Spinal cord (tissue), 10 donors: ENCODE measurements at places on chromosomes 1 and 21. TPM values are rescaled to one million over a fixed set of nuclear protein-coding genes. Genes with fewer than 3 reads are reported as not detected.
A peak's percentile ranks its signal among the peaks of the same experiment; 100 is the strongest.

DNA sequence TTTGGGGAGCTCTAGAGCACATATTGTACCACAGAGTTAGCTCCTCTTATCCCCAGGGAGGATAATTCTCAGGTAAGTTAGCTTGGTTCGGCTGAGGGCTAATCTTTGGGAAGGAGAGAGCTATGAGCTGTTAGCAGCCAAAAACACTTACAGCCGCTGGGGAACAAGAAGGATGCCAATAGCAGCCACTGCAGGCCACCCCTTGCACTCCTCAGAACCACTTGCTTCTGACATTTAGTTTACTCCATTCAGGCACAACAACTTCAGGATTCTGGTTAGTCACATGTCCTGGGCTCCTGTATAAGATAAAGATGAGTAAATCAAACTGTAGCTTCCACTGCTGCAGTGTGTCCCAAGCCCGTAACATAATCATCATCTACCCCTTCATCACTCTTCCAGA, 212.6 kb upstream of the ADGRL2 start:
- no peaks in the 10 kb centered on the region for H3K4me1 ChIP-seq
- H3K36me3 ChIP-seq = no peaks in the 10 kb centered on the region
- H3K27me3 ChIP-seq = no peaks in the 10 kb centered on the region

DNA sequence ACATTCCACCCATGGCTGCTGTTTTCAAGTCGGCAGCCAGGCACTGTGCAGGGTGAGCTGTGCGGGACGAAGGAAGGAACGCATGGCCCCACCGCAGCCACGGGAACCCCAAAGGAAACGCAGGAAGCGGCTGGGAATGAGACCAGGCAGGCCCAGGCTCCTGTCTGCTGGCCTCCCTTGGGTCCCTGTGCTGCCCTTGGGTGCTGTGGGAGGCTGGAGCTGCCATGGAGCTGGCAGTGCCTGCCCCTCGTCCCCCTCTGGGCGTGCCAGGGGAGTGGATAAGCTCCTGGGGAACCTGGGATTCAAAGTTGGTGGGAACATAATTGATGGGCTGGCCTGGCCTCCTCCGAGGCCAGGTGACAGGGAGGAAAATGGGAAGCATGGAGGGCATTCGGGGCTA, 5.3 kb upstream of the KRTAP10-4 start:
- H3K27me3 ChIP-seq = no peaks in the 10 kb centered on the region
- no peaks in the 10 kb centered on the region for H3K4me1 ChIP-seq
- H3K27ac ChIP-seq = no peak overlapping the region
- DNase-seq = no peak
- H3K36me3 ChIP-seq = no peaks in the 10 kb centered on the region

- H3K27ac ChIP-seq = no peak overlapping the region
- H3K27me3 ChIP-seq = no peaks in the 10 kb centered on the region
- peaks cover 45% of the 10 kb centered on the region for H3K36me3 ChIP-seq
- no peak overlapping the region for H3K4me3 ChIP-seq
Observed at GRCh38 chr1:156097499-156098178, 15.4 kb upstream of the MEX3A start.

DNA sequence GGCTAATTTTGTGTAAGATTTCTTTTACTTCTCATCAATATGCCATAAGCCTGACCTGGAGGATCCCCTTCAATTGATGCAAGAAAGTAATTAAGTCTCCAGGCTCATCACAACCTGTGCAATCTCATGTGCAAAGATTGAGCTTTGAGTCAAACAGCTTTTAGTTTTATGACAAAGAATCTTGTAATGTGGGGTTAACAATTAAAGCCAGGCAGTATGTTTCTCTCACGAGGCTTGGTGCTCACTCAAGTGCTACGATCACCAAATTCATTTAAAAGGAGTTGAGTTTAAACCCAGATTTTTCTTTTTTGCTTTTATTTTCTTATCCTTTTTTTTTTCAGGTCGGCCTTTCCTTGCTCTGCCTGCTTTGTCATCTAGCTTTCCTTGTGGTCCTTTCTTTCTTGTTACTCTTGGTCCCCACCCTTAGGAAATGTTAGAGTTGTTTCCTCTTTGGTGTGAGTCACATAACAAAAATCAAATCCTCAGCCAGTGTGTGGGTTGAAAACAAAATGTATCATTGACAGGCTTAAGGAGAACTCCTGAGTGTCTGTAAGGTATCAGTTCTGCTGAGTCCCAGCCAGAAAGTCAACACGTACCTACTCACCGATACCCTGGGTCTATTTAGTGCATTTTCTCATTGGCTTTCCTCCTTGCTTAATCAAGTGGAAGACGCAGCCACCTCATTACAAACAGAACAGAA, 1037.2 kb downstream of the ADGRL2 start:
- H3K27ac ChIP-seq = no peak overlapping the region
- no peak overlapping the region for H3K4me3 ChIP-seq
- H3K4me1 ChIP-seq = no peaks in the 10 kb centered on the region
- H3K27me3 ChIP-seq = peaks cover 2% of the 10 kb centered on the region
- DNase-seq = no peak
- H3K36me3 ChIP-seq = no peaks in the 10 kb centered on the region

- H3K4me1 ChIP-seq = peaks cover 6% of the 10 kb centered on the region
- H3K27me3 ChIP-seq = no peaks in the 10 kb centered on the region
- H3K36me3 ChIP-seq = no peaks in the 10 kb centered on the region
- no peak overlapping the region for H3K4me3 ChIP-seq
- DNase-seq = no peak
- peak overlapping the region; percentile 73 for H3K27ac ChIP-seq
Observed at GRCh38 chr1:66350001-66350547, 183.9 kb upstream of the SGIP1 start.

GRCh38 chr1:177798614-177799013, 171.2 kb downstream of the SEC16B start:
- no peaks in the 10 kb centered on the region for H3K4me1 ChIP-seq
- DNase-seq = no peak
- no peak overlapping the region for H3K27ac ChIP-seq

DNA sequence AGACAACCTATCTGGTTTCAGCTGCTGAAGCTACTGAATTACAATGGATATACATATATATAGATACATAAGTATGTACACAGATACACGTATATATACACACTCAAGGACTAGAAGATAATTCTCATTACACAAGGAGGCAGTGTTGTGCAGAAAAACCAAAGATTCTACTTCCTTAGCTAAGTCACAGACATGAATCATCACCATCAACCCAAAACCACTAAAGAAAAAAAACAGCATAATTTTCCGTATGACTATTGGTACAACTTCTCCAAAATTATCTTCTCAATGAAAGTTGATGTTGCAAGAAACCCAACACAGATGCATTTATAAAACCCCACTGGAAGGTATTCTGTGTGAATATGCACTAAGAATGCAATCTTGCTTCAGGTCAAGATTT, 36.8 kb upstream of the RPF1 start:
- peak; percentile 53 for DNase-seq
- no peaks in the 10 kb centered on the region for H3K27me3 ChIP-seq
- H3K27ac ChIP-seq = no peak overlapping the region
- H3K36me3 ChIP-seq = no peaks in the 10 kb centered on the region
- H3K4me3 ChIP-seq = no peak overlapping the region

GRCh38 chr1:23288671-23289070, 55.4 kb downstream of the HNRNPR start:
- no peak overlapping the region for H3K4me3 ChIP-seq
- peaks cover 6% of the 10 kb centered on the region for H3K36me3 ChIP-seq
- no peak overlapping the region for H3K27ac ChIP-seq
- H3K27me3 ChIP-seq = no peaks in the 10 kb centered on the region
- no peaks in the 10 kb centered on the region for H3K4me1 ChIP-seq
- no peak for DNase-seq

- DNase-seq = no peak
- no peak overlapping the region for H3K4me3 ChIP-seq
- peak overlapping the region; percentile 53 for H3K27ac ChIP-seq
- peaks cover 8% of the 10 kb centered on the region for H3K4me1 ChIP-seq
- no peaks in the 10 kb centered on the region for H3K27me3 ChIP-seq
- no peaks in the 10 kb centered on the region for H3K36me3 ChIP-seq
Observed at GRCh38 chr1:116763116-116763786, 9.0 kb downstream of the CD2 start.

DNA sequence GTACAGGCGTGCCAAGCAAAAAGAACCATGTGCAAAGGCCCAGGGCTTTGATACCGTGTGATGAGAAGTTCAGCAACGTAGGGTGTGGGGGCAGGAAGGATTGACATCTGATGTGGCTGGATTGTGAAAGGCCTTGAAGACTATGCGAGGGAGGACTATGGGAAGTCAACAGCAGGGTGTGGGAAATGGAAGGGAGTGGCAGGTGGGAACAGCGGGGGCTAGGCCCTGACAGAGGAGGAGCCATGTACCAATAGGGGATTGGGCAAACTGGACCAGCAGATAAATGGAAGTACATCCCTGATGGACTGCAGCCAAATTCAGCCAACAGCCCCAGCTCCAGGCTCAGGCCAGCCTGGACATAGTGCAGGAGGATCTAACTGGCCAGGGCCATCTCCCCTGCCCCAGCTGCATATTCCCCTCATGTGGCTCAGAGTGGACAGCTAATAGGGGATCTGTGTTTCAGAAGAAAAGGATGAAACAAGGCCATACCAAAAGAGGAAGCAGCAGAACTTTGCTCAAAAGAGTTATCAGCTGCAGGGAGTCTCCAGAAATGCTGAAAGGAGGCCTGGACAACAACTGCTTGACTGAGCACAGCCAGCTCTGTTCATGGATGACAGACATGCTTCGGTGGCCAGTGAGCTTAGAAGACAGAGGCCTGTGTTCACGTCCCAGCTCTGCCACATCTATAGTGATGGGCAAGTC, 140.2 kb upstream of the SGIP1 start:
- DNase-seq = no peak
- H3K27me3 ChIP-seq = no peaks in the 10 kb centered on the region
- H3K36me3 ChIP-seq = no peaks in the 10 kb centered on the region
- no peak overlapping the region for H3K4me3 ChIP-seq
- H3K4me1 ChIP-seq = peaks cover 3% of the 10 kb centered on the region

DNA sequence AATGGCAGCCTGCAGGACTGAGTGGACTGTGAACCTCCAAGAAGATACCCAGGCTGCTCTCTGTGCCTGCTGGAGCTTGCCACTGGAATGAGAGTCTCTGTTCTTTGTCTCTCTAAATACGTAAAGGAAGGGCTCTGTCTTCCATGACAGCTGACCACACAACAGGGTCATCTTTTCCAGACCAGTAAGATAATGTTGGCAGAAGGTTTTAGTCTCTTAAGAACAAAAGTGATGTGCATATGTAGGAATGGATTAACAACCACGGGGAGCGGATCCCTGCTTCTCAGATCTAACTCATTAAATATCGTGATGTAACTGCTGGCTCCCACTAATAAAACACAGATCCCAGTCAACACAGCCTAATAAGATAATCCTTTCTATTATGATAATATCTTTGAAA, 67.5 kb downstream of the MAP10 start:
- H3K36me3 ChIP-seq = no peaks in the 10 kb centered on the region
- no peak for DNase-seq
- no peak overlapping the region for H3K4me3 ChIP-seq
- H3K27ac ChIP-seq = no peak overlapping the region

- H3K36me3 ChIP-seq = no peaks in the 10 kb centered on the region
- H3K27me3 ChIP-seq = no peaks in the 10 kb centered on the region
- no peaks in the 10 kb centered on the region for H3K4me1 ChIP-seq
Observed at GRCh38 chr1:5365751-5366150, 626.5 kb downstream of the NPHP4 start.

- H3K36me3 ChIP-seq = no peaks in the 10 kb centered on the region
- DNase-seq = no peak
- no peak overlapping the region for H3K27ac ChIP-seq
- H3K4me3 ChIP-seq = no peak overlapping the region
Observed at GRCh38 chr1:33048426-33048825, 11.7 kb upstream of the AK2 start.

DNA sequence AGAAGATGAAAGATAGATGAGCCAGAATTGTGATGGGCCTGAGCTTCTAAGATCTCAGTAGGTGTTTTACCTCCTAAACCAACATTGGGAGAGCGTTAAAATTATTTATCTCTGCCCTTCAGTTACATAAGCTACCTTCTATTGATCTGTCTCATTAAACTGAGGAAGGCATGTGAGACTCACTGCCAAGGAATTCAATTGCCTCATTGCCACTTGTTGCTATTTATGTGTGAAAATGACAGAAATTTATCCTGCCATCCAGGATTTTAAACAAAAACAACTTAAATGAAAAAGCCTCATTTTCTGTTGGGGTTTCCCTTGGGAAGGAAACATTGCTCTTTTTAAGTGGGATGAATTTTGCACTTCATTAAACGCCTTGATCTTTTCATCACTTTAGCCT, 78.7 kb upstream of the RUNX1 start:
- DNase-seq = no peak
- no peaks in the 10 kb centered on the region for H3K4me1 ChIP-seq
- H3K36me3 ChIP-seq = no peaks in the 10 kb centered on the region
- H3K27ac ChIP-seq = no peak overlapping the region
- no peak overlapping the region for H3K4me3 ChIP-seq
- H3K27me3 ChIP-seq = no peaks in the 10 kb centered on the region

DNA sequence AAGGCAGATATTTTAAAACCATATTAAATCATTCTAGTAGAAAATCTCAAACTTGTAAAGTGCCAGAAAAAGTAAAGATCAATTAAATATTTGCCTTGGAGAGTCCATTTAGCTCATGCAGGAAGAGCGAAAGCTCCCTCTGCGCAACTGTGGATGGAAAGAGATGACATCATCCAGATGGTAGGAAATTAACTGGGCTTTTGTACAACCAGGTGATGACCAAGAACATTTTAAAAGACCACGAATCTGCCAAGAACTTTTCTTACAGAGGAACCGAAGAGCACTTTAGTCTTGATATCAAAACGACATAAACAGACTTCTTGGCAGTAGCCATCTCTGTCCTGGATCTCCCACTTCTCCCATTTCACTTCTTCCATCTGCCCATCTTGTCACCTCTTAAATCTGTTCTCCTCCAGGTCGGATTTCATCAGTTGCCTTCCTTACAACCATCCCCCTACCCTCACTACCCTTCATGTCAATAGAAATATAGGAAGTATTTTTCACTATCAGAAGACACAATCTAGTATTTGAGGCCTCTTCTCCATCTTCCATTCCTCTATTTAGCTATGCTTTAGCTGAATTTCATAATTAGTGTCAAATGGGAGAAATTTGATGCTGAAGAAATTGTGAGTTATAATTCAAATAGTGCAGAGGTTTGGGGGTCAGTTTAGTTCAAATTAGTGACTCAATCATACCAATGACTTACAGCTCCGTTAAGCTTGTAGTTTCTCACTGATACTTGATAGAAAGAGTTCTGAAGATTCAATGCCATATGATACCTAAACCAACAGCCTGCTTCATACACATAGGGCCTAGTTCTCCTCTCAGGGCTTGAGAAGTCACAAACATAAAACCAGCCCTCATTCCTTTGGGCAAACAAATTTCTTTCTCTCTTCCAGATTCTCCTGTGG, 22.0 kb upstream of the DNASE2B start:
- no peaks in the 10 kb centered on the region for H3K4me1 ChIP-seq
- H3K4me3 ChIP-seq = no peak overlapping the region
- H3K36me3 ChIP-seq = no peaks in the 10 kb centered on the region
- DNase-seq = no peak
- no peaks in the 10 kb centered on the region for H3K27me3 ChIP-seq
- no peak overlapping the region for H3K27ac ChIP-seq

Gene PLA2G2D
- total RNA-seq = not detected

Gene GPR25
- not detected for total RNA-seq

Gene SYPL2
- total RNA-seq = 0.10 TPM

Gene OR2T29
- total RNA-seq = not detected

Gene ANGPTL3
- total RNA-seq = not detected

Gene ETV3L
- 0.10 TPM for total RNA-seq

Gene SLAMF8
- total RNA-seq = 0.17 TPM

Gene FMO2
- total RNA-seq = 8.7 TPM

Gene DNASE2B
- not detected for total RNA-seq

Gene IFI44
- 40.2 TPM for total RNA-seq
